ENCODE measurements at places on chromosomes 7 and 10.

DNA sequence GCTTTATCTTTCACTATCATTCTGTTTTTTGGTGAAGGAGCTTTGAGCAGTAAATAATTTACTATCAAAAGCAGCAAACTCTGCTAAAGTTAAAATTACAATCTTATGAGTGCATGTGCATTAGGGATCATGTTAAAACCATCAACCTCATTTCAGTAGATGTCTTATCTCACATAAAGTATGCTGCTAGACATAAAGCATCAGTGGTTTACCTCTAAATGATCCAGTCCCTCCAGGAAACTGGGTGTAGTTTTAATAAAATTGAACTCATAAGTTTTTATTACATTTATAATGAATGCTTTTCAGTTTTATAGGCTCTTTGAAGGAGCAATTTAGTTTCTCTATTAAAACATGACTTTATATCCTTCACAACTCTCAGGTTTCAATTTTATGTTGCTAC lies 108.7 kb downstream of the LRRN3 start:
- no peak overlapping the region for H3K27ac ChIP-seq
- H3K4me3 ChIP-seq = no peak overlapping the region
- DNase-seq = no peak
- H3K36me3 ChIP-seq = no peaks in the 10 kb centered on the region
- peaks cover 12% of the 10 kb centered on the region for H3K4me1 ChIP-seq

- no peak overlapping the region for H3K27ac ChIP-seq
- H3K4me3 ChIP-seq = no peak overlapping the region
- H3K36me3 ChIP-seq = no peaks in the 10 kb centered on the region
- no peak for DNase-seq
- H3K27me3 ChIP-seq = peaks cover 97% of the 10 kb centered on the region
These were observed 976 bp downstream of the NAT16 start for GRCh38 chr7:101179117-101179516.

- H3K4me1 ChIP-seq = peaks cover 50% of the 10 kb centered on the region
- H3K27me3 ChIP-seq = no peaks in the 10 kb centered on the region
- no peak overlapping the region for H3K4me3 ChIP-seq
These were observed 157.1 kb upstream of the RHEB start for GRCh38 chr7:151676759-151677158.

DNA sequence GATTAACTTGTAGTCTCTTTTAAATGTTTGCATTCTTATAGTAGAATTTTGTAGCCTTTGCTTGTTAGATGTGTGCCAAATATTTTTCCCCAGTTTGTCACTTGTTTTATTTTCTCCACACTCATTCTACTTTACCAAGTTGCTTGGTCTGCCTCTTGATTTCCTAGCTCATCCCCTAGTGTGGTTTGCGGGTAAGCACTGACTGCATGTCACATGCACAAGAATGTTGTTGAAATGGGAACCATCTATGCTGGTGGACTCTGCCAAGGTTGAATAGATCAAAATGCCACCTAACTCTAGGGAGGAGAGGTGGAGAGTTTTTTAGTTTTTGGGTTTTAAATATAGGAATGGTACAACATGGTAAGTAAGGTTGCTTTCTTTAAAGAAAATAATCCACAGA lies 47.6 kb downstream of the FZD1 start:
- no peak overlapping the region for H3K4me3 ChIP-seq
- no peak overlapping the region for H3K27ac ChIP-seq
- peaks cover 16% of the 10 kb centered on the region for H3K4me1 ChIP-seq
- no peak for DNase-seq

- no peak overlapping the region for H3K4me3 ChIP-seq
- DNase-seq = no peak
- no peak overlapping the region for H3K27ac ChIP-seq
These were observed 8.9 kb upstream of the NANOS1 start for GRCh38 chr10:119020627-119020946.

- no peak for DNase-seq
- peaks cover 10% of the 10 kb centered on the region for H3K4me1 ChIP-seq
- H3K4me3 ChIP-seq = no peak overlapping the region
These were observed 213.7 kb downstream of the HTR7 start for GRCh38 chr10:90644165-90644564.

GRCh38 chr7:38309555-38309954 lies 36.1 kb upstream of the TARP start:
- H3K36me3 ChIP-seq = no peaks in the 10 kb centered on the region
- H3K4me1 ChIP-seq = no peaks in the 10 kb centered on the region
- peaks cover 5% of the 10 kb centered on the region for H3K27me3 ChIP-seq
- no peak overlapping the region for H3K4me3 ChIP-seq

DNA sequence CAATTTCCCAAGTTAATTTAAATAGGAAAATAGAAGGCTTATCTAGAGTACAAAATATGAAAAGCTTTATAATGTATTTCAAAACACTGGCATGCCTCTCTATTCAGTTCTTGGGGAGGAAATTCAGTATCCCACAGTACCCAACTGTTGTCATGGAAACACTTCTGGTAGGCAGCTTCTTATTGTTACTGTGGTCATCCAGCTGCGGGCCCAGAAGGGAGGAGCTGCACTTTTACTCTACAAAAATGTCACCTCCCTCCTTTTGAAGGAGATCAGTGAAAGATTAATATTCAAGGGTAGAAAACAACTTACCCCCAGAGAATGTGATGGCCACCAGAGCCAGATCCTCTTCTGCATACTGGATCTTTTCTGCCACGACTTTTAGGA lies 202.8 kb downstream of the RAPGEF5 start:
- H3K4me3 ChIP-seq = no peak overlapping the region
- no peak overlapping the region for H3K27ac ChIP-seq
- H3K27me3 ChIP-seq = no peaks in the 10 kb centered on the region
- H3K36me3 ChIP-seq = peaks cover 29% of the 10 kb centered on the region
- H3K4me1 ChIP-seq = no peaks in the 10 kb centered on the region

DNA sequence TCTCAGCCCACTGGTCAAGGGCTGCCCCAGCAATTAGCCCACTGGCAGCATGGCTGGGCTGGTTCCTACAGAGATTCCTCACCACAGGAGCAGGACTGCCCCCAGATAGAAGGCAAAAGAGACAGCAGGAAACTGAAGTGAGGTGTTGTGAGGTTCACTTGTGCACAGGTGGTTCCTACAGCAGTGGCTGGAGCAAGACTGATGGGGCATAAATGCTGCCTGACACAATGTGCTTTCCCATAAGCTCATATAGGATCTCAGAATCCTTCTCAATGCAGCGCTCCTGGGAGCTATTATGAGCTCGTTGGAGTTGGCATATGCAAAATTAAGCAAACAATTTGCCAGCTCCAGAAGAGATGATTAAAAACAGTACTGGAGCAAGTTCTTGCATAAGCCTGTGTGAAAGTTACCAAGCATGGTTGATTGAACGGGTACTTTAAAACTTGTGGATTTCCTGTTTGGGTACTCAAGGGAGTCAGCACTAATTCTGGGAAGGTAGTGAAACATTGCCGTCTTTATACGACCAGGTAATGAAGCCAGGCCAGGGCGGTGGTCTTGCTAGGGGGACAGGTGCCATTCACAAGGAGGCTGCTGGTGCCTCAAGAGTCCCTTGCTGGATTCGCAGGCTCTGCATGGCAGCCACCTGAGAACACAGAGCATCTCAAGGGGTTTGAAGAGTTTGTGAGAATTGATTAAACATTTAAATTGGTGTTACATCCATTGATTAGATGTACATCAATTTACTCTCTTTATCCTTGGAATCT lies 20.3 kb upstream of the PRKCQ start:
- no peaks in the 10 kb centered on the region for H3K4me1 ChIP-seq
- H3K4me3 ChIP-seq = no peak overlapping the region
- H3K36me3 ChIP-seq = no peaks in the 10 kb centered on the region
- H3K27ac ChIP-seq = no peak overlapping the region
- no peaks in the 10 kb centered on the region for H3K27me3 ChIP-seq
- DNase-seq = no peak

All from tibial artery (tissue), 4 donors.